ENCODE measurements at places on chromosomes 7 and 10.

GRCh38 chr10:9858816-9859215, 1158.9 kb upstream of the CELF2 start:
- DNase-seq, result no peak

- DNase-seq, result no peak
Measured at GRCh38 chr7:154804449-154804848, 198.5 kb downstream of the PAXIP1 start.

GRCh38 chr10:113954409-113954808, 89.3 kb upstream of the ADRB1 start:
- no peak for DNase-seq

GRCh38 chr10:69800109-69800508, 1.6 kb upstream of the COL13A1 start:
- peak; percentile 67 for DNase-seq
